Astrocyte (in vitro differentiated cells and primary cell): ENCODE measurements at places on chromosomes 2 and 18. TPM values are rescaled to one million over a fixed set of nuclear protein-coding genes. Genes with fewer than 3 reads are reported as not detected.

DNA sequence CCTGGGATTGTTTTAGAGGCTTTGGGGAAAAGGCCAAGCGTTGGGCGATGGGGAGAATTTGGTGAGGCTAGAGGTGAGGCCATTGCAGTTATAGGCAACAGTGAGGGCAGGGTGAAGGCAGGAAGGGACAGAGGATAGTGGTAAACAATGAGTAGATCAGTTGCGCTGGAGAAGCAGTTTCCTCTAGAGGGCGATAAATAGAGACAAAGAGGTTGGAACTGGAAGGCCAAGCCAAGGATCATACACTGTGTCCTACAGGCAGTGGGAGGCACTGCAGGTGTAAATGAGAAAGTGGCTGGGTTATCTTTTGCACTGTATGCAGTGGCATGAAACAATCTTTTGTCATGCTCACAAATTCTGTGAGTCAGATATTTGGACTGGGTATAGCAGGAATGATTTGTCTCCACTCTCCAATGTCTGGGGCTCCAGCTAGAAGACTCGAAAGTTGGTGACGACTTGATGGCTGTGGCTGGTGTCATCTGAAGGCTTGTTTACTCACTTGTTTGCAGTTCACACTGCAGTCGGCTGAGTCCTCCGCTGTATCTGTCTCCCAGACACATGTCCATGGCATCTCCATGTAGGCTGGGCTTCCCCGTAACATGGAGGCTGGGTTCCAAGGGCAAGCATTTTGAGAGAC, 82.1 kb downstream of the TNP1 start:
- no peaks in the 10 kb centered on the region for H3K36me3 ChIP-seq
- H3K27me3 ChIP-seq: no peaks in the 10 kb centered on the region
- H3K27ac ChIP-seq: no peak overlapping the region
- no peak for DNase-seq
- H3K4me1 ChIP-seq: peaks cover 29% of the 10 kb centered on the region

CD8A gene
- total RNA-seq: 0.14 TPM in 1 of 2 replicates, not detected in the other

KATNAL2 gene
- 3.0 and 3.8 TPM in 2 replicates for total RNA-seq

- H3K27me3 ChIP-seq: no peaks in the 10 kb centered on the region
- H3K27ac ChIP-seq: no peak overlapping the region
- peaks cover 19% of the 10 kb centered on the region for H3K4me1 ChIP-seq
- H3K4me3 ChIP-seq: no peak overlapping the region
- DNase-seq: no peak
Measured at GRCh38 chr2:10613263-10613662, 76.5 kb downstream of the NOL10 start.

GRCh38 chr2:62596061-62596921, 90.3 kb upstream of the TMEM17 start:
- peaks cover 14% of the 10 kb centered on the region for H3K4me1 ChIP-seq
- H3K4me3 ChIP-seq: no peak overlapping the region
- H3K36me3 ChIP-seq: no peaks in the 10 kb centered on the region
- H3K27me3 ChIP-seq: no peaks in the 10 kb centered on the region
- peak overlapping the region; percentile 67 for H3K27ac ChIP-seq

GRCh38 chr2:197657562-197657961, 17.8 kb downstream of the RFTN2 start:
- no peaks in the 10 kb centered on the region for H3K36me3 ChIP-seq
- no peak for DNase-seq
- no peaks in the 10 kb centered on the region for H3K27me3 ChIP-seq

DNA sequence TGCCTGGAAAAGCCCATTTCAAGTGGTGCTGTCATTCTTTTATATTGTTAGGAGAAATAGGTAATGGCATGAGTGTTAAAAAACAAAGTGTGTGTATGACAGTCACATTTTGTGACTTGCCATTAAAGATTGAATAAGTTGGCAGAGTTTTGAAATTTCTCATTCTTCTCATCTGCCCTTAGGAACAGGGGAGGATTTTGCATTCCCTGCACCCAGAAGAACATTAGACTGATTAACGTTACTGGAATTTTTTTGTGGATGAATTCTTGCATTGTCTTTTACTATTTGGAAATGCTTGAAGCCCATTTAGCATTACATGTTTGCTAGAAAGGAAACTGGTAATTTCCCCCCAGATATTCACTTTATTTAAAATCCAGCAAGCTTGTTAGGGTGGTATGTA, 162.2 kb downstream of the BABAM2 start:
- no peaks in the 10 kb centered on the region for H3K36me3 ChIP-seq
- H3K4me1 ChIP-seq: peaks cover 11% of the 10 kb centered on the region
- no peak overlapping the region for H3K27ac ChIP-seq
- H3K4me3 ChIP-seq: no peak overlapping the region
- no peaks in the 10 kb centered on the region for H3K27me3 ChIP-seq

DNA sequence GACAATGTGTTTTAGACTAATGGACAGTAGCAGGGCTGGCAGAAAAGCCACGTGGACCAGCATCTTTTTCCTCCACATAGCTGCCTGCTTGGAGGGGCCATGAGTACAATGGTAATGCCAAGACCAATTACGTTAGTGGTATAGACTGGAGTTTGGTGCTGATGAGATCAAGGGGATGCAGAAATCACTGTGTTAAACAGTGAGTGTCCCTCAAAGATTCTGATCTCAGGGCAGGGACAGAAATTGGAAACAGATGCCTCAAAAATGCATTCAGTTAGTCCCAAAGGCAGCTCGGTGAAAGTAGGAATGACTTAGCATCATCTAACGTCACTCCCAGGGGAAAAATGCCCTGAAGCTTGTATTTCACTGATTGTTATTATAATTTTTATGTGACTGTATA, 72.4 kb downstream of the SLC16A14 start:
- no peaks in the 10 kb centered on the region for H3K36me3 ChIP-seq
- no peak overlapping the region for H3K4me3 ChIP-seq
- no peak for DNase-seq
- H3K27ac ChIP-seq: no peak overlapping the region
- no peaks in the 10 kb centered on the region for H3K4me1 ChIP-seq

- H3K27ac ChIP-seq: no peak overlapping the region
- H3K36me3 ChIP-seq: peaks cover 3% of the 10 kb centered on the region
- H3K27me3 ChIP-seq: no peaks in the 10 kb centered on the region
- H3K4me3 ChIP-seq: no peak overlapping the region
- peaks cover 43% of the 10 kb centered on the region for H3K4me1 ChIP-seq
Measured at GRCh38 chr18:48777744-48778116, 173.0 kb downstream of the SMAD7 start.

DNA sequence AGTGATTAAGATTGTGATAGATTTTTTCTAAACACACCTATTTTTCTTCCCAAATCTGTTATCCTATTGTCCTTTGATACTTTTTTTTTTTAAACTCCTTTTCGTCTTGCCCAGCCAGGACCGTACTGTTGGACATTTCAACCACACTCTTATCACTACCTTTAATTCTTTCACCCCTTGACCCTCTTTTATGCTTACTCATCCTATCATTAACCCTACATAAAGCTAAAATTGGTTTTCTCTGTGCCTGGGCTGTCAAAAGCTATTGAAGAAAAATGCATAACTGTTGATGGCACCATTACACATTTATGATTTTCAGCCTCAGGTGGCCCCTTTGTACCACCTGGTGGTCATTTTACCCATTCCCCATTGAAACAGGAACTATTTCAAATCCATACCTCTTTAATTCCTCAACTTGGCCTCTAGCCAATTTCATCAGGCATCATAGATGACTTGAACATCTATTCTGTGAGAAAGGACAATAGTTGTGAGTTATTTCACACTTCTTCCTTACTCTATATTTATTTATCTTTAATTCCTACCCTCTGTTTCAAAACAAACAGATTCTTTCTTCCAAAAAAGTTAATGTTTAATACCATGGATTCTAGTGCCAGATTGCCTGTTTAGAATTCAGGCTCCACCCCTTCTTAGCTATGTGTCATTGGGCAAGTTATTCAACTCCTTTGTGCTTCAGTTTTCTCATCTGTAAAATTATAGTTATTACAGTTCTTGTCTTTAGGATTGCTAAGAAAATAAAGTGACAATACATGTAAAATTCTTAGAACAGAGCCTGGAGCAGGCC, 258.6 kb downstream of the CAMKMT start:
- H3K27me3 ChIP-seq: no peaks in the 10 kb centered on the region
- no peaks in the 10 kb centered on the region for H3K4me1 ChIP-seq
- H3K4me3 ChIP-seq: no peak overlapping the region
- DNase-seq: no peak
- H3K36me3 ChIP-seq: no peaks in the 10 kb centered on the region

- H3K36me3 ChIP-seq: no peaks in the 10 kb centered on the region
- no peaks in the 10 kb centered on the region for H3K4me1 ChIP-seq
- DNase-seq: no peak
- H3K4me3 ChIP-seq: no peak within 1 kb of the TSS
Measured at GRCh38 chr18:14747513-14748474, at the start of gene ANKRD30B. TSS of gene ANKRD30B (plus strand) at chr18:14748172. CDS start at chr18:14748420, 248 bp downstream.
